Tongue (tissue), 3 donors: ENCODE measurements at places on chromosomes 1 and 21. TPM values are rescaled to one million over a fixed set of nuclear protein-coding genes. Genes with fewer than 3 reads are reported as not detected.

The RAB3B gene
- 0.51 TPM for total RNA-seq

DNA sequence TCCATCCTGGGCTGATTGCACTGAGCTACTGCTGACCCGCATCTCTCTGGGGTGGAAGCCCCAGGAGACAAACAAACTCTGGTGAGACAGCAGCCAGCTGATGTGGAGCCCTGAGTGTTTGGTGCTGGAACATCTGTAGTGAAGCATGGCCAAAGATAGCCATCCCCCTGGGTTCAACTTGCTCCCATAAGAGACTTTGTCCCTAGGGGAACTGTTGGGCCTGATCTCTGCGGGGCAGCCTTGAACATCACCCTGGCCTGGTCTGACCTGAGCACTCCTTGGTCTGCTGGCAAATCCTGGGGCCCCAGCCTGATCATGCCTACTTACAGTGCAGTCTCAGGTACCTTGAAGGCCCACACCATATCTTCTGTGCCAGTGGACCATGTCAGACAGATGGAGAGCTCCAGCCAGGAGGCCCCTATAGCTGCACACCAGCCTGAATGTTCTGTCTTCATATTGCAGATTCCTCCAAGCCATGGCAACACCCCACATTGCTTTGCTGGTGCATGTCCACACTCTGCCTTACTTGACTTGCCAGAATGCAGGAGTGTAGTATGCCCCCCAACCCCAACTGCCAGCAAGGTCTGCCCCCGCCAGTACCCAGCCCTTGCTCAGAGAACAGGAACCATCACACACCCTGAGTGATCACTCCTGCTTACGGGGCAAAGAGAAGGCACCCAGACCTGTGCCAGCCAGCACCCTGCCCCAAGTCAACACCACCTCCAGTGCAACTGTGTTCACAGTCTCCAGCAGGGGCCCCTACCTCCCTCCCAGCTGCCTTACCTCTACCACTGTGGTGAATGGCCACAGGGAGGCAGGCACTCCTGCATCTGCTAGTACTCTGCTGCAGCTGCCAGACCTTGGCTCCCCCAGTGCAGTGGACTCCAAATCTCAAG lies 690.5 kb upstream of the NR5A2 start:
- DNase-seq: no peak

GRCh38 chr1:115251856-115252255 lies 86.2 kb downstream of the NGF start:
- DNase-seq: peak; percentile 73

DNA sequence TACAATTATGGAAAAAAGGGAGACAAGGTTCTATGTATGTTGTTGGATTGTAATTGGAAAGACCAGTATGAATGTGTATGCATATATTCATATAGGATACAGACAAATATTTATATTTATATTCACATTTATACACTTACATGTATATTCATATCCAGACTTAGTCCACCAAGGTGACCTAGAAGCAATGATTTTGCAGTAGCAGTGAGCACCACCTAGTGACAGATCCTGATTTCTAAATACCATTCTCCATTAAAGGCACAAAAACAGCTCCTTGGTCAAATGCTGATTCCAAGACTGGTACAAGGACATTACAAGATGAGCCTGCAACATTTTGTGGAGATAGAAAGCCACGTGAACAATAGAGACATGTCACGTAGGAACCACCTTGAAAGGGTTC lies 153.4 kb downstream of the SDCCAG8 start:
- no peak for DNase-seq

GRCh38 chr1:248611883-248612414 lies 14.4 kb upstream of the OR2T10 start:
- DNase-seq: no peak

The NHLH1 gene
- total RNA-seq: not detected

DNA sequence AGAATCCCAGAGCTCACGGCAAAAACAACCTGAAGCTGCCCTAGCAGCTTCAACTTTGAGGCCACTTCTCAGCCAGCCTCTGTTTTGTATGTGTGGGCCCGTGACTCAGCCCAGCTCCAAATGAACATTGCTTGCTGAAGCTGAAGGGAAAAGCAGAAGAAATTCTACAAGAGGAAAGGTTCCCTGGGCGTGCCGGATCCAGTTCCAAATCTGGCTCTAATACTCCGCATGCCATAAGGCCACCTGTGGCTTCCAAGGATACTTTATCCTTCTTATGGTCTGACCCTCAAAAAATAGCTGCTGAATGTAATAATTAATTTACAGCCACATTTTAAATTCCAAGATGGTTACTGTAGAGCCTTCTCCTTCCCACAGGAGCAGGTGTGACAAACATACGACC lies 24.3 kb downstream of the TSPAN2 start:
- DNase-seq: no peak

The MPZ gene
- total RNA-seq: 67.9 TPM
